ENCODE measurements at places on chromosomes 6 and 20. TPM values are rescaled to one million over a fixed set of nuclear protein-coding genes. Genes with fewer than 3 reads are reported as not detected.

Gene HLA-F
- 40.4 TPM for total RNA-seq

Gene KIF25
- 0.24 TPM for total RNA-seq

Gene UBE2C
- 0.38 TPM for total RNA-seq

Gene OTOR
- not detected for total RNA-seq

Gene SESN1
- total RNA-seq, result 29.6 TPM

Gene GPSM3
- 6.9 TPM for total RNA-seq

Gene SUMO4
- 1.3 TPM for total RNA-seq

DNA sequence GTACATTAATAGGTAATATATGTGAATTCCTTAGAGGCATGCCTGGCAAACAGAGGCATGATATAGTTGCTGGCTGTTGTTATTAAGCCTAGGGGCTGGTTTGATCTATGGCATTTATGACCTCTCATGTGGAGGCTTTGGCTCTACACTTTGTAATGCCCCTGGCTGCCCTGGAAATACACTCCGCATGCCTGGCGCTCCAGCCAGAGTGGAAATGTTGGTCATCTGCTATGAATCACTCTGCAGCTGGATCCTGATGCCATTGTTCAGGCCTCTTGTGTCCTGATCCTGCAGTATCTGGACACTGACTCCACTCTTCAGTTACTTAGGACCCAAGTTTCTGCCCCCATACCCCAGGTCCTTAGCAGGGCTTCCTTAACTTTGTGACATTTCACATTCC lies 200.5 kb upstream of the PCSK2 start:
- no peak for DNase-seq

GRCh38 chr6:111478749-111479148 lies 4.3 kb downstream of the REV3L start:
- no peak for DNase-seq

- no peak for DNase-seq
Observed at GRCh38 chr20:39282619-39283092, 320.5 kb downstream of the DHX35 start.

- DNase-seq, result no peak
Observed at GRCh38 chr6:35321091-35321490, 21.3 kb upstream of the PPARD start.

GRCh38 chr6:3808759-3809514 lies 40.2 kb upstream of the FAM50B start:
- DNase-seq, result no peak

DNA sequence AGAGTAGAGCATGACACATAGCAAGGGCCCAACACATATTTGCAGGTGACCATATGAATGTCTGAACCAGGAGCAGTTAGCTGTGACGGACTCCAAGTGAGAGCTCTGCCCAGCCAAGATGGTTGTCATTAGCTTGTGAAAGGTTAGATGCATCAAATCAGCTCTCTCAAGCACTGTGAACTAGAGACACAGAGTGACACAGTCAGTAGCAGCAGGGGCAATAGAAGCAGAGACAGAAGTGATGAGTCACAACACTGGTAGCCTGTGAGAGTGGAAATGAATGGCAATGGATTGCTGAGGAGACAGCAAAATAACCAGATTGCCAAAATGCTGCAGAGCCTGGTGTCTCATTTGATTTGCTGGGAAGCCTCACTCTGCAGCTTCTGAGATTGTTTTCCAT lies 558.9 kb downstream of the PKHD1 start:
- DNase-seq, result no peak

DNA sequence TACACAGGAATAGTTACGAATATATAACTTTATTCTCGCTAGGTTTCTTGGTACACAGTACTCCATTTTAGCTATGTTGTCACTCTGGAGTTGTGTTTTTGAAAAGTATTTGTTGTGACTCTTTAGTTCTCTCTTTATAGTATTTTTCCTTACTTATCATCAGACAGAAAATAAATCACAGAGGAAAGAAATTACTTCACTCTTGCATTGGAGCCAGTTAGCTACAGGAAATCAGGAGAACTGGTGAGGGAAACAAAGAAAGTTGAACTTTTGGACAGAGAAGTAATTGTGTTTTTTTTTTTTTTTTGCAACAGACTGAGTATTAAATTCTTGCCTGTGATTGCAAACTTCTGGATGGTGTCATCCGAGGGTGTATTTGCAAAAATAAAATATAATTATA lies 33.9 kb downstream of the DSE start:
- DNase-seq, result no peak

- DNase-seq, result no peak
Observed at GRCh38 chr6:25279748-25280343, 672 bp downstream of the CARMIL1 start.

GRCh38 chr20:40317156-40317790 lies 371.8 kb downstream of the MAFB start:
- DNase-seq, result no peak

- no peak for DNase-seq
Observed at GRCh38 chr6:166728884-166729530, 102.0 kb upstream of the RPS6KA2 start.

- DNase-seq, result no peak
Observed at GRCh38 chr6:135185483-135185882, 4.4 kb downstream of the MYB start.

DNA sequence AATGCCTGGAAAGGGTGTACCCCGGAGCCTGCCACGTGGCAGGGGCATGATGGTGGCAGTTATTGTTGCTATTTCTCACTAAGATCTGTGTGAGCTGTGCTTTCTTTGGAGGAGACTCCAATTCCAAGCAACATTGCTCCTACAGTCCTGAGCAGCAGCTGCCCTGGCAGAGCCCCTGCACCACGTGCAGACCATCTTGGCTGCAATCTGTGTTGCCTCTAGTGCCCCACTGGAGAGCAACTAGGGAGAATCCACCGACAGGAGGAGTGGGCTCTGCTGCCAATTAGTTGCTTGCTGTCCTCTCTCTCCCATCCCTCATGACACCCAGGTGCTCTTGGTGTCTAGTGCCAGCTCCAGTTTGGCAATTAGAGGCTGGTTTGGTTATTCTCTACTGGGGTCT lies 116.0 kb downstream of the PXDC1 start:
- peak; percentile 51 for DNase-seq

- no peak for DNase-seq
Observed at GRCh38 chr6:152458648-152459644, 178.2 kb downstream of the SYNE1 start.

DNA sequence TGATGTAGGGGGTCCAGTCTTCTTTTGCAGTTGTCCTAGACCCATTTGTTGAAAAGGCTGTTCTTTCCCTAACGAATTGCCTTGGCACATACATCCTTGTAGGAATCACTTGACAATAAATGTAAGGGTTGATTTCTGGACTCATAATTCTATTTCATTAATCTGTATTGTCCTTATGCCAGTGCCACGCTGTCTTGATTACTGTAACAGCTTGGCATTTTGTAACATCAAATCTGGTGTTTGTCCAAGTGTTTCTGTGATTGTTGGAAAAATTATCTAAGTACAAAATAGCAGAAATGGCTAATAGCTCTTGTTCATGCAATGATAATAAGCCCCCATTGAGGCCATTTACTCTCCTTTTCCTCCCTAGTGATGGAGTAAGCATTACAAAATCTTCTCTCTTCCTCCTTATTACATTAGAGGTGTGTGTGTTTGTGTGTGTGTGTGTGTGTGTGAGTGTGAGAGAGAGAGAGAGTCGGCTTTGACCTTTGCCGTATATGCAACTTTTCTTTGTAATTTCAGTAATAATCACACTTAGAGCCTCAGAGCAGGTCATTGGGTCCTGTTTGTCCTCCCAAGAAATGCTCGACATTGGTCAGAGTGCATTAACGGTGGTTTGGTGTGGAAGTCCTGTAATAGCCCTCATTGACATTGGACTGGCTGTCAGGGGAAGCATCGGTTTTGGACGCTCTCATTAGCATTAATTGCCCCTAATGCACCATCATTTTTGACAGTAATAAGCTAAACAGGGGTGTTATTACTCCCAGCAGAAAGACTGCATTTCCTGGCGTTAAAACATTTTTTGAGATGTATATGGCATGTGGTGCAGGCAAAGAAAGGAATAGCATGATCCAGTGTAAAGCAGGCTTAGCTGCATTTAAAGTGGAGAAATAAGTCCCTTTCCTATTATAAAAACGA lies 40.7 kb upstream of the MROH8 start:
- no peak for DNase-seq

Data from cardiac septum (tissue), 1 donor.